Stimulated activated CD8-positive, alpha-beta memory T cell treated with anti-CD3 and anti-CD28 coated beads, Interleukin-7, amount 100 ng/mL, for 4 hours (primary cell): ENCODE measurements at places on chromosomes 3 and 15.
A peak's percentile ranks its signal among the peaks of the same experiment; 100 is the strongest.

DNA sequence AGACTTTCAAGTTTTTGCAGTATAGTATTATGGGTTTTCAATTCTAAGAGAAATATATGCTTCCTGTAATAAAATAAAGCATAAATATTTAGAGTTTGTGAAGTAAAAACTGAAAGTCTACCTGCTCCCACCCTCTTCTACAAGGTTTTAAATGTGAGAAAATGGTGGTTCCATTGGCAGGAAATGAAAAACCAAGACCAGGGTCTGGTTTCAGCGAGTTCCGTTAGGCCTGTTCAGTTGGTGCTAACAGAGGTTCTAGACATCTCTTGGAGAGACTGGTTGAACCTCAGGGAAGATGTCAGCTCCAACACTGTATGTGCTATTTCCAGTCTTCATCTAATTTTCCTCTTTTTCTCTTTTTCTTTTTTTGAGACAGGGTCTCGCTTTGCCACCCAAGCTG is 11.8 kb upstream of the MYO1E start:
- no peak for DNase-seq

DNA sequence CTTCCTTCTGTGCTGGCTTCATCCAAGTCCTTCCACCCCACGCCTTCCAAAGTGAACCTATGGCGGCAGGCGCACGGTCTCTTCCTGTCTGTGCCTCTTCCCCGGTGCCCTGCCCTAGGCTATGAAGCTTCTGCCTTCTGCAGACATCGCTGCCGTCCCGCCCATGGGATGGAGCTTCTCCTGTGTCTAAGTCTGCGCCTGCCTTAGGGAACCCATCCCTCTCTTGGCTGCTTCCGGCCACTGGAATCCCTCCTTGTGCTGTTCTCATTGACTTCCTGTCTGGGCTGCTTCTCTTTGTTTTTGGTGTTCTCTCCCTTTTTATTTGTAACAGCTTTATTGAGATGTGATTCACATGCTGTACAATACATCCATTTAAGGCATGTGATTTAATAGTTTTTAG is 17.2 kb downstream of the CHCHD6 start:
- no peak for DNase-seq

DNA sequence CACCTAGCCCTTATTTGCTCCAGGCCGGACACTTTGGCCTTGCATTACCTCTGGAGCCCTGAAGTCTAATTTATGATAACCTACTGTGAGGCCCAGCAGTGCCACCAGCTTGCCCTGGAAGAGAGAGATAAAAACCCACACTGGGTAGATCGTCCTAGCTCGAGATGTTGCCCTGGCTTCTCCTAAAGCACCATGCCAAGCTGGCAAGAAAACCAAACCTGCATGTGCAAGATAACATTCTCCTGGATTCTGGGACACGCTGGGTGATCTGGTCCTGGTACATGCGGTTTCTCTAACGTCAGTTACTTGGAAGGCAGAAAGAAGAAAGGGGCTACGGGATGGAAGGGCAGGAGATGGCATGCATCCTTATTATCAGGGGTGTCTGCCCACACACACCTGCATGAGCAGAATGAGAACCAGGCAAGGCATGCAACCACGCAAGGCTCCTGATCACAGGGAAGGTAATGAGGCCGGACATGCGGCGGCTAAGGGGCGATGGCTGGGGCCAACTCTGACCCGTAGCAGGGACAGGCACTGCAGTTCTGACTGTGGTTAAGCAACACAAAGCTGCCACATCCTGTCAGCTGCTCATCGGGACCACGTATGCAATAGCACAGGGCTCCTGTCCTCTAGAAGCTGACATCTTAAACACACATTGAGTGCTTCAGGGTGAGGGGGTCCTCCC is 73.0 kb downstream of the OXNAD1 start:
- peak; percentile 30 for DNase-seq

DNA sequence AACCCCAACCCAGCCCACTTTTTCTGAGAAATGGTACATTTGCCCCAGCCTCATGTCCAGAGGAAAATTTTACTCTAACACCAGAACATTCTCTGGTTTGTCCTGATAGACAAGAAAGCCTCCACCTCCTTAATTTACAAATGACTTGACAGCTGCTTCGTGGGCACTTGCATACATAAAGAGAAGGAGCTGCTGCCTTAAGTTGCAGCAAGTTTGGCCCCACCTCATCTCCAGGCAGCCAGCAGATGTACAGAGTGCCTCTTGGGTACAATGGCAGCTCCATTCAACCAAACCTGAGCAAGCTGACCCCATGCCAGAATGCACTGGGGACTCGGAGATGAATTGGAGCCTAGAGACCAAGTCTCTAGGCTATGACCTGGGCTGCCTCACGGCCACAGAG is 6.2 kb upstream of the H1-8 start:
- no peak for DNase-seq

DNA sequence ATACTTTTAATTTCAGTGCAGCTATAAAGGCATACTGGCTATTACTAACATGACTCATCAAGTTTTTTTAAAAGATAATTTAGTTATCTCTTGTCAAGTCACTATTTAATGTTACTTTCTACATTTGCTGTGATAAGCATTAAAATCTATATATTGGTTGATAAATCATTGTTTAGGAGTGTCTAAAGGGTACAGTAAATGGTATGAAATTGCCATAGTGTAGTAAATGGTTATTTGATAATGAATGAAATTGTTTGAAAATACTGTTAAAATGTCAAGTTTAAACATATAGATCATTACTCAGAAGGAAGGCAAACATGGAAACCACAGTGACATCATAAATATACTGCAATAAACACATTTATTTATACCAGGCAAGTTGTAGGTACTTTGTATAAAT is 13.2 kb upstream of the BNIP2 start:
- DNase-seq = no peak
